ENCODE measurements at places on chromosomes 6 and 20.
A peak's percentile ranks its signal among the peaks of the same experiment; 100 is the strongest.

DNA sequence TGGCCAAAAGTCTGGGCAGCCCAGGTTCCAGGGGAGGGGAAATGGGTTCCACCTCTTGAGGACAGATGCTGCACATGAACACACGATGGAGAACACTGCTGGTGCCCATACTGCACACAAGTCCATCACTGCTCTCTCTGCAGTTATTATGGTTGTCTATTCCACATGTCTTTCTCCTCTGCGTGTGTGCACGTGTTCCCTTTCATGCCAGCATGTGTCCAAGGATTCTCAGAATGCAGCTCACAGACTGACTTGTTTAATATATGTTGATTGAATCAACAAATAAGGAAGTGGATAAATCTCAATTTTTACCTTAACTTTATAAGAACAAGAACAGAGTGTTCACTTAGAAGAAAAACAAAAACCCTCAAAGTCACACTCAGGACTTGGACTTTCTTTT, 158.9 kb downstream of the FNDC1 start:
- no peak for DNase-seq

GRCh38 chr20:17536944-17537444, 5.8 kb upstream of the BFSP1 start:
- peak; percentile 86 for DNase-seq

DNA sequence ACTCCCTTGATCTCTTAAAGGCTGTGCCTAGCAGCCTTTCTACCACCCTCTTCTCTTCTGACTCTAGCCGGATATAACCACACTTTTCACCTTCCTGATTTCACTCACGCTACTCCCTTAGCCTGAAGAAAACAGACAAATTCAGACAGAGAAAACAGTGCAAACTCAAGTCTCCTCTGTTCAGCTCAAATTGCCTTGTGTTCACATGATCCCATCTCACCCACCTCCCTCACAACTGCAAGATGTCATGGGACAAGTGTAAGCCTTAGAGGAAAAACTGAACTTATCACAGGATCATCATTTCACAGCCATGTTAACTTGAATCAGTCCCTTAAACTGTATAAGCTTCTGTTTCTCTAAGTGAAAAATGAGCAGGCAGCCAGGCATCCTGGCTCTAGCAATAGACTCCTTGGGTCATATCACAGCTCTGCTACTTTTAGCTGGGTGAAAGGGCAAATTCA, 66.5 kb upstream of the TENT5A start:
- no peak for DNase-seq

- no peak for DNase-seq
Measured at GRCh38 chr20:47030271-47030810, 135.7 kb downstream of the EYA2 start.

- DNase-seq: no peak
Measured at GRCh38 chr6:69138148-69138547, 503.1 kb downstream of the ADGRB3 start.
